ENCODE measurements at places on chromosomes 2 and 18. TPM values are rescaled to one million over a fixed set of nuclear protein-coding genes. Genes with fewer than 3 reads are reported as not detected.
A peak's percentile ranks its signal among the peaks of the same experiment; 100 is the strongest.

GRCh38 chr2:39732482-39732881 lies 46.6 kb downstream of the THUMPD2 start:
- no peak for DNase-seq

GRCh38 chr2:162734287-162734686 lies 104.3 kb downstream of the KCNH7 start:
- no peak for DNase-seq

DNA sequence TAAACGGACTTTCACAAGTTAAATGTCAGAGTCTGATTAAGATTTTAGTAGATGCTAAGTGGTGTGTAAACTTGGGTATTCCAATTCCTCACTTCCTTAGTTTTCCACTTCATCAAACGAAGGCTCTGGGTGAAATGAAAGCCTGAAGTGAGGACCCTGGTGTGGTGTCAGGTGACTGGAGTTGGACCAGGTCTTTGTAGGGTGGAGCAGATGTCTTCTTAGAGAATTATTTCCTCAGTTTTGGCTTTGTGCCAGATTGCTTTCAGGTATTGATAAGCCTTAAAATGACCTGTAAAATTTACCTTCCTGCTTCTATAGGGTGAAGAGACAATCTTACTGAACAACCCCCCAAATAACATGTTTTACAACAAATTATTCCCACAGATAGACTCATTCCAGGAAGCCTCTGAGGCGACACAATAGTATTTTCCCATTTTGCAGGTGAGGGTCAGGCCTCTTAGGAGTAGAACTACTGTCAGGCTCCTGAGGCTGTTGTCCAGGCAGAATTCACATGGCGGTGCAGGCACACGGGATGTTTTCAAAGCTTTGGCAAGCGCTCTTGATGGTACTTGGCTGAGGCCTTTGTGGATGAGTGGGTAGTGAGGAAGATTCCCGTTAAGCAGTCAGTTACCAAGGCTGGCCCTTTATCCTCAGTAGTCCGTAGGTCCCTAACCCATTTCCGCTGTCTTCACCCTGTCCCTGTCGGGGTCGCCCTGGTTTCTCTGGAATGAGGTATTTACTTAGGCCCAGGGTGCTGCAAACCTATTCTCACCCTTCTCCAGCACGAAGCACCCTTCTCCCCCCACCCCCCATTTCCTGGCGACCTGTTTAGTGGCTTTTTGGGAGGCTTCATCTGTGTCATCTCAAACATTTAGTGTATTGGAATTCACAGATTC lies 6.6 kb downstream of the RPS7 start:
- DNase-seq, result no peak

DNA sequence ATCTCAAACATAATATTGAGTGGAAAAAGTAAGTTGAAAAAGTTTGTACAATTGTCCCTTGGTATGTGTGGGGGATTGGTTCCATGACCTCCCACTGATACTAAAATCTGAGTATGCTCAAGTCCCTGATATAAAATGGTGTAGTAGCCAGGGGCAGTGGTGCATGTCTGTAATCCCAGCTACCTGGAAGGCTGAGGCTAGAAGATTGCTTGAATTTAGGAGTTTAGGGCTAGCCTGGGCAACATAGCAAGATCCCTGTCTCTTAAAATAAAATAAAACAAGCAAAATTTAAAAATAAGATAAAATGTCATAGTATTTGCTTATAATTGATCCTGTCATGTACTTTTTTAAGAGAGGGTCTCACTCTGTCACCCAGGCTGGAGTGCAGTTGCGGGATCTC lies 122.0 kb downstream of the PTRHD1 start:
- no peak for DNase-seq

Gene DCTN1
- 165 TPM for total RNA-seq

DNA sequence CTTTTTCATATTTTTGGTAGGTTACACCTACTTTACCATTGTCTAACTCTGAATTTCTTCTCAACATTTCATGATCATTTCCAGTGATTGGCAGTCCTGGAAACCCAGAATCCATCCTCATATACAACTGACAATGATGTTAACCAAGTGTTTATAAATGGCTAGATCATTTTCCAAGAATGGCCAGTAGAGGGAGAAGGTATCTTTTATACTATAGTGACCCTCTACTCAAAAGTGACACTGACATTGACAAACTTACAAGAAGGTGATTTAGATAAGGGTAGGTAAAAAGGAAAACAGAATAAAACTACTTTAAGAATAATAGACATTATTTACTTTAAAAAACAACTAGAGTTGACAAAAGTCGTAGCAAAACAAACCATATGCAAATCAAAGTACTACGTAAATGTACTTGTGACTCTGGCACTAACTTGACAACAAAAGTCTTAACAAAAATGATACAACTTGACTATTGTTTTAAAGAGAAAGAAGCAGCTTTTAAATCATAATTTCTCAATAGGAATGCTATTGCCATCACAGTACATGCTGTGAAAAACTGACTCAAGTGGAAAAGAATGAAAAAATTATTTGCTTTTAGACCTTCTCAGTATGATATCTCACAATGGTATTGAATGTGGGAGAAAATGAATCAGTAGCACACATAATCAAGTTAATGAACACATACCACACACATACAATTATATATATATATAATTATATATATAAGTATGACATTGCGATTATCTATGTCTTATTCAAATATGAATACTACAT lies 76.6 kb upstream of the GRB14 start:
- no peak for DNase-seq

Gene MAB21L4
- not detected for total RNA-seq

DNA sequence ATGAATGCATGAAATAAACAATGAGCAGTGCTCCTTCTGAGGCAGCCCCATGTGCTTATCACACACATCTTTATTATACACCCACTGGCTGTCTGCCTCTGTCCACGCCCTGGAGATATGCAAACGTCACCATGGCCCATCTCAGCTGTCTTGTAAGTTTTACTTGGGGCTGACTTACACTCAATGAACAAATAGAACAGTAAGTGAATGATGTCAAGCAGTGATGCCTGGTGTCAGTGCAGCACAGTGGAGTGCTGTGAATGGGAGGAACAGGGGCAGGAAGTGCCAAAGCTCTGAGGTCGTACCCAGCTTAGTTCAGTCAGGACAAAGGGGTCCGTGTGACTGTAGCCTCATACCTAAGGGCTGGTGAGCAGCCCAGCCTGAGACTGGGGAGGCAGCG lies 659.5 kb upstream of the HS6ST1 start:
- no peak for DNase-seq

- DNase-seq, result no peak
Observed at GRCh38 chr18:74609535-74609934, 11.9 kb downstream of the ZNF407 start.

DNA sequence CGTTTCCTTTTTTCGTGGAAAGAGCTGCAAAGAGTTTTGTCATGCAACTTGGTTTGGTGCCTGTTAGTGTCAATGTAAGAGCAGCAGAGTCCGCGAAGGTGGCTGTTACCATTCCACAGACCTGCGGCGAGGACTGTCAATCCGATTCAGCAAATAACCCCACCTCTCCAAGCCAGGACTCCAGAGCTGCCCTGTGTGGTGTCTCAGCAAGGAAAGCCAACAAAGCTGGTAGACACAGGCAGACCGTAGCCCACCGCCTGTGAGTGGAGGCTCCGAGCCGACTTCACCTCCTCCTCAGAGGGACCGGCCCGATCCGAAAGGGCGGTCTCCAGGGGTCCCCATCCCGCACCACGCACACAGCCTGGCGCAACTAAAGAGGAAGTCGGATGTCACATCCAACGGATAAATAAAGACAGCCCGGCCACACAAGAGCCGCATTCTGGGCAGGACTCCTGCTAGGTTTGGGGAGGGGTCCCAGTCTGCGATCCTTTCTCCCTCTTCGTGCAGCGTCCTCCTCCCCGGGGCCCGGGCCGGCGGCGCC lies 819 bp downstream of the ANKRD44 start:
- peak; percentile 83 for DNase-seq

Gene HMSD
- total RNA-seq, result not detected

Gene VSNL1
- total RNA-seq, result not detected

DNA sequence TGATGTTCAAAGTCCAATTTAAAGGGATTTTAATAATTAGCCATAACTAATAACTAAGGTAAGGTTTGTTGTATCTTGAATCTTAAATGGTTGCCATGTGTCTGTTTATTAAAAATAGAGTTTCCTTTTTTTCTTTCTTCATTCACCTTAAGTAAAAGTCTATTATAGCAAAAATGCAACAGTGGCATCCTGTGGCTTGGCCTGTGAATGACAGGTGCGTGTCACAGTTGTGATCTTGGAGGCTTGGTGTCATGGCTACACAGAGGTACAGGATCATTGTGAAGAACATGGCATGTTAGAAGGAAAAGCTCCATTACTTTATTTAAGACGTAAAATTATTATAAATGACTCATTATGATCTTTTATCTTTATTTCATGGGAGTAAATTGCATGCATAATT lies 246.1 kb downstream of the BCL2 start:
- no peak for DNase-seq

Gene SUCLG1
- 45.4 TPM for total RNA-seq

GRCh38 chr2:218444692-218445357 lies 25.9 kb downstream of the VIL1 start:
- peak; percentile 28 for DNase-seq

- DNase-seq, result peak; percentile 92
Observed at GRCh38 chr2:96251721-96252292, 14.0 kb downstream of the TMEM127 start.

GRCh38 chr2:99911736-99912135 lies 230.7 kb downstream of the AFF3 start:
- no peak for DNase-seq

DNA sequence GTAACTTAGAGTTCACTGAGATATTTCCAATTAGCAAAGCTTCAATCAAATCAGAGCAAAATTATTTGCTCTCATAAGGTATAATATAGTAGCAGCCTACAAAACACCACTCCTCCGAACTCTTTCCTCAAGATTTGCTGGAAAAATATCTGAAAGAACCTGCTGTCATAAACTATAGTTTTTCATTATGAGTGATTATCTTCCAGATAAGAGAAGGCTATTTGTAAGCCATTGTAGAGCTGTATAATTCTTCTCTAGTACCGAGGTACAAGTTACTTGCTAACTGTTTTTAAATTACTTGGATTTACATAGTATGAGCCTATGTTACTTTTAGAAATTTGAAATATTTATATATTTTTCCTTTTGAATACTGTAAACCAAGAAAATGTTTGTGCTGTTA lies 2.1 kb downstream of the NDC80 start:
- DNase-seq, result no peak

GRCh38 chr2:195532628-195533271 lies 124.3 kb upstream of the SLC39A10 start:
- no peak for DNase-seq

DNA sequence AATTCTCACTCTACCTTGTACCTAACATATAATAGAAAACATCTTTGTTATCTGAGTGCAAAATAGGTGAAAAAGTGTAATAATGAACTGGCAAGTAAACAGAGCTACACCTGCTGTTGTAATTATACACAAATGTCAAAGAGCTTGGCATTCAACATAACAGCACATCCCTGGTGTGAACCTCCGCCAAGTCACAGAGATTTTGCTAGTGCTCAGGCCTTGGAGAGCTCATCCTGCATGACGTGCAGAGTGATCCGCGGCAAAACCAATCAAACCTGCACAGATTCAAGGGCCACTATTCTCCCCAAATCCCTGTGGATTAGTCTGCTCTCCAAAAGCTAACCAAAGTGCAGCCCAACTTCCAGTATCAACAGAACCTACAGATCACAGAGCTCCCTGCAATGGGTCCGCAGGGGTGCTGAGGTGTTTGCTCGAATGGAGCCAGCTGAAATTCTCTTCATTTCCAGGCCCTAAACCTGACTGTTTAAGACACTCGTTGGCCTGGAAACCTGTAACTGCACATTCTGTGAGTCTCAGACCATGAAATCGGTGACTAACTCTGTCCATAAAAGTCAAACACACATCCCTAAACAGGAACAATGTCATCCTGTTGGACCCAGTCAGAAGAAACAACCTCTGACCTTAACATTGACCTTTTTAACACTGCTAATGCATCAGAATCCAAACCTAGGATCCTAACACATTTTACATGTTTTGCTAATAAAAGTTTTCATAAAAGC lies 111.8 kb downstream of the EPB41L3 start:
- no peak for DNase-seq

DNA sequence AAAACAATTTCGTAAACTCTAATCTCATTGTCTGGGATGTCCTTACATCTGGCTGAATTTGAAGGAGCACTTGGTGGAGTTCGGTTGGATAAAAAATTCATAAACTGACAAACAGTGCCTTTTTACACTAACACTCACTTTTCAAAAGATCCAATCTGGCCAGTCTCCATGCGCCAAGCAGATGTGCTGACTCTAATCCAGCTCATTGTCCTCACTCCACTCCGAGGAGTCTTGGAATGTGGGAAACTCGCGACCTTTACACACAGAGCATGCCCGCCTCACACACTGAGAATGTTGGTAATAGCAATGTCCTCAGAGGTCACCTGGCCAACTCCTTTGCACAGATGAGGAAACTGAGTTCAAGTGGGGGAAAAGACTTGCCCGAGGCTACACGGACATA lies 66.8 kb downstream of the XDH start:
- no peak for DNase-seq

DNA sequence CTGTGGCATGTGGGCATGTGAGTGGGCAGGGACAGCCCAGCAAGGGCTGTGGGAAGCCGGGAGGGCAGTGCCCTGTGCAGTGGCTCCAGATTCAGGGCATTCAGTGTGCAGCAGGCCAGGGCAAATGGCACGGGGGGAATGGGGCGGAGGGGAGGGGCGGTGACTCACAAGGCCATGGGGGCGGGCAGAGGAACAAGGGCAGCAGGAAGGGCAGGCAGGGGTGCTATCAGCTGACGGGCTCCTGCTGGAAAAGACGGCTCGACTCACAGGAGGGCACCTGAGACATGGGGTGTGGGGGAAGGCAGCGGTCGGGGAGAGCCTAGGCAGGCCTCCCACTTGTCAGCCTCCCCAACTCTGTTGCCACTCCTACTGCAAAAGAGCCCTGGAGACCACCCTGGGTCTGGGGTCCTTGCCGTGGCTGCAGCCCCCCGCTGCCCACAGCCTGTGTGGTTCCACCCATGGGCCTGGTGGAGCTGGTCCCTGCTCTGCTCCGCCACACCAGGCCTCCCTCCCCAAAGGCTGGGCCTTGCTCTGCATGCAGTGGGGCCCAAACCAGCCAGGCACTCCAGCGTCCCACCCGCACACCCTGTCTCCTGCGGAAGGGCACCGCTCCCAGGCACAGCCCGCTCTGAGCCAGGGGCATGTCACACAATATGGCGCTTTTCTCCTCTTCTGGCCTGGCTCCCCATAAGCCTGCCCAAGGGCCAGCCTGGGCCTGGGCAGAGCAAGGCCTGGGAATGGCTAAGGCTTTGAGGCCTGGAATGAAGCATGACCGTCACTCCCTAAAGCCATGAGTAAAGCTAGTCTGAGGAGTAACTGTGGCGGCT lies 25.9 kb downstream of the HS6ST1 start:
- no peak for DNase-seq

- DNase-seq, result no peak
Observed at GRCh38 chr2:130997198-130997597, 96.1 kb downstream of the FAM168B start.

GRCh38 chr18:75586130-75586889 lies 158.8 kb upstream of the SMIM21 start:
- DNase-seq, result no peak
